ENCODE measurements at places on chromosomes 13 and 19.

GRCh38 chr19:7922836-7923195 is 2.7 kb downstream of the SNAPC2 start:
- no peak for DNase-seq

DNA sequence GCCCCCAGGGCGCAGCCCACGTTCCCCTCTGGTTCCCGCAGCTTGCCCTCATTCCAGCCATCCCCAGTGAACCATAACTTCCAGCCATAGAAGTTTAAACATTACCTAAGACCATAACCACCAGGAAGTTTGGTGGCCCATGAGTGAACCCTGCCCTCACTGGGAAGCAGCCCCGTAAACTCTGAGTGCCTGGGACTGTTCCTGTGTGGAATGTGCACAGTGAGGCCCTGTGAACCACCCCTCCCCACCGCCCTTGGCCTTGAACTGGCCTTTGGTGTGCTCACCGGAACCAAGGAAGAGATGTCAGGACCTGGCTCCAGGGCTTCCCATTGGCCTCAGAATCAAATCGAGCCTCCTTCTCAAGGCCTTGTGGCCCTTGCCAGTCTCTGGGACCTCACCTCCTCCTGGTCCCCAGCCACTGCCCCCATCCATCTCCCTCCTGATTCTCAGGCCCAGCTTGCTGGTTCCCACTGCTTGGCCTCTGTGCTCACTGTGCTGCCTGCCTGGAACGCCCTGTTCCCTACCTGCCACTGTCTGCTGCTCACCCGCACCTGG is 46.5 kb downstream of the DNM2 start:
- DNase-seq: no peak

- no peak for DNase-seq
These were observed 131.8 kb downstream of the STARD13 start for GRCh38 chr13:33153421-33154404.

- no peak for DNase-seq
These were observed 43.0 kb upstream of the HNRNPA1L2 start for GRCh38 chr13:52599037-52599847.

DNA sequence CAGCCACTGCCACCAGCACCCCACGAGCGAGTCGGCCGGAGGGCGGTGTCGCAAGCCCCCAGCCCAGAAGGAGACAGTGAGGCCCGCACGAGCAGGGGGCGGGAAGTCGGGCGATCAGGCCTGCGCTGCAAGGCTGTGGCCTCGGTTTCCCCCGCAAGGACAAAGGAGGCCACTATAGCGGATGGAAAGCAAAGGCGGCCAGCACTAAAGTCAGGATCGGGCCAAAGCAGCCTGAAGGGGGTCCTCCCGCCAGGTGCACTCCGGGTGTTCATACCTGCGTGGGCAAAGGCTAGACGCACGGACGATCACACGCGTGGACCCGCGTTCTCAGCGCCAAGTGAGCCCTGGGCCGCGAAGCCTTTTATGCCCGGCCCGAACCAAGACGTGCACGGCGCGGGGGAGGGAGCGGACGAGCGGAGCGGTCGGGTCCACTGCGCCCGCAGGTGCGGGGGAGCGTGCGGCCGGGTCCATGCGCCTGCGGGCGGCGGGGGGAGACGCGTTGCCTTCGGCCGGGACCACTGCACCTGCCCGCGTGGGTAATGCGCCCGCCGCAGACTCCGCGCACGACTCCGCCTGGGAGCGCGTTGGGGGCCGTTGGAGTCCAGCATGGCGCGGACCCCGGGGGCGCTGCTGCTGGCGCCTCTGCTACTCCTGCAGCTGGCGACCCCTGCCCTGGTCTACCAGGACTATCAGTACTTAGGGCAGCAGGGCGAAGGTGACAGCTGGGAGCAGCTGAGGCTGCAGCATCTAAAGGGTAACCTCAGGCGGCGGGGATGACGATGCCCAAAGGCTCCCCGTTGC is at the start of the genes PRDX2 and THSD8:
Gene PRDX2 (minus strand): TSS at position 335 of the 801 bp plus-strand sequence. CDS start 539 bp downstream, outside the sequence.
Gene THSD8 (plus strand): TSS at position 604 of the 801 bp plus-strand sequence. CDS start 3 bp downstream, at position 607.
- peak; percentile 86 for DNase-seq

DNA sequence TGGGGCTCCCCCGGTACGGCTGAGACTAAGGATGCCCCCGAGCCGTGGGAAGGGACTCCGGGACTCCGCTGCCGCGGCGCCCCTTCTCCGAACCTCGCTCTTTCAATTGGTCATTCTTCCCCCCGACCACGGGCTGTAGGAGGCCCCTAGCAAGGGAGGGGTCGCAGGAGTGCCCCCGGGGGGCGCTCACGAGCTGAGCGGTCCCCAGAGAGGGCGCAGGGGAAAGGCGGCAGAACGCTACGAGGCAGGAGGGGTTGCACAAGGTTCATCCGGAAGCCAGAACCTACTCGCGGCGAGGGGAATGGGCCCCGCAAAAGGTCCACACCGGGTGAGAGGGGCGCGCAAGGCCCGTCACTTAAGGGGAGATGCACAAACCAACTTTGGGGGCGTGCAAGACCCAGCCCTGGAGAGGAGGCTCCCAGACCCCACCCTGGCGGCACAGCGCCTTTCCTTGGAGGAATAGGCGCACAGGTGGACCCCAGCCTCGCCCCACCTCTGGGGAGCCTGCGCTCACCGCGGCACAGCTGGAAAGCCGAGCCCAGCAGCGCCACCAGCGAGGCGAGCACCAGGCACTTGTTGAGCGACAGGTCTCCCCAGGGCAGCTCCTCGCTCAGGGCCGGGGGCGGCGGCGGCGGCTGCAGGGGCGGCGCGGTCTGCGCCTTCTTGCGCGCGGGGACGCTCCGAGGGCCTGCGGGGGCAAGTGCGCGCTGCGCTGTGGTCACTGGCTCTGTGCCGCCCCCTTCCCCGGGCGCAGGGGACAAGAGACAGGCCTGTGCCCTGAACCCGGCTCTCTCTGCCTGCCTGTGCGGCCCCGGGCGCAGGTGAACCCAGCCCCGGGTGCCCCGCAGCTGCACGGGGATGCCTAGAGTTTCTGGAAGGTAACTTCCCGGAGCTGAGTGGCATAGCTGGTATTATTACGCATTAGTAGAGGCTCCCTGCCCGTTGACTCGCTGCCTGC is 2.8 kb downstream of the JSRP1 start:
- DNase-seq: peak; percentile 58

All from stimulated activated naive CD8-positive, alpha-beta T cell treated with anti-CD3 and anti-CD28 coated beads, Interleukin-15, amount 100 ng/mL, for 72 hours (primary cell).